Effector memory CD8-positive, alpha-beta T cell (primary cell): ENCODE measurements at places on chromosomes 3 and 15.

- DNase-seq = no peak
Observed at GRCh38 chr3:155252535-155252934, 40.9 kb downstream of the STRIT1 start.

GRCh38 chr3:11146773-11147660 is 7.3 kb upstream of the HRH1 start:
- DNase-seq = no peak

- DNase-seq = no peak
Observed at GRCh38 chr3:105274958-105275357, 91.8 kb upstream of the ALCAM start.

GRCh38 chr3:178072391-178073305 is 463.6 kb upstream of the KCNMB2 start:
- no peak for DNase-seq

DNA sequence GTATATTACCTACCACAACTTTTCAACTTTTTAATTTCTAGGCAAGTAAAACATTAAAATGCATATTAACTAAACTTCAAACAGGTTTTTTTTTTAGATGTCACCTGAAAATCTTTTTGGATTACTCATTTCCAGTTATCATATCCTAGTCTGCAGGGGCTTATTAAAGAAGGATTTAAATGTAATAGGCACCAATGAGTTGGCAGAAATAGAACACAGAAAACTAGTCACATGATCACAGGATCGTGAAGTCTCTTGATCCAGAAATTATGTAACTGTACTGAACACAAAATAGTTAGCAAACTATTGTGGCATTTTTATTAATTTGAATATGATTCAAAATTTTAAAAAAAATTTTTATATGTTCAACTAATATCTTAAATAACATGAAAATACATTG is 654.4 kb upstream of the NAALADL2 start:
- DNase-seq = no peak

GRCh38 chr3:55163421-55163820 is 235.6 kb upstream of the LRTM1 start:
- no peak for DNase-seq

GRCh38 chr3:71067977-71068654 is 515.4 kb downstream of the FOXP1 start:
- DNase-seq = no peak
